Transverse colon (tissue), 4 donors: ENCODE measurements at places on chromosomes 1 and 21. TPM values are rescaled to one million over a fixed set of nuclear protein-coding genes. Genes with fewer than 3 reads are reported as not detected.
A peak's percentile ranks its signal among the peaks of the same experiment; 100 is the strongest.

DNA sequence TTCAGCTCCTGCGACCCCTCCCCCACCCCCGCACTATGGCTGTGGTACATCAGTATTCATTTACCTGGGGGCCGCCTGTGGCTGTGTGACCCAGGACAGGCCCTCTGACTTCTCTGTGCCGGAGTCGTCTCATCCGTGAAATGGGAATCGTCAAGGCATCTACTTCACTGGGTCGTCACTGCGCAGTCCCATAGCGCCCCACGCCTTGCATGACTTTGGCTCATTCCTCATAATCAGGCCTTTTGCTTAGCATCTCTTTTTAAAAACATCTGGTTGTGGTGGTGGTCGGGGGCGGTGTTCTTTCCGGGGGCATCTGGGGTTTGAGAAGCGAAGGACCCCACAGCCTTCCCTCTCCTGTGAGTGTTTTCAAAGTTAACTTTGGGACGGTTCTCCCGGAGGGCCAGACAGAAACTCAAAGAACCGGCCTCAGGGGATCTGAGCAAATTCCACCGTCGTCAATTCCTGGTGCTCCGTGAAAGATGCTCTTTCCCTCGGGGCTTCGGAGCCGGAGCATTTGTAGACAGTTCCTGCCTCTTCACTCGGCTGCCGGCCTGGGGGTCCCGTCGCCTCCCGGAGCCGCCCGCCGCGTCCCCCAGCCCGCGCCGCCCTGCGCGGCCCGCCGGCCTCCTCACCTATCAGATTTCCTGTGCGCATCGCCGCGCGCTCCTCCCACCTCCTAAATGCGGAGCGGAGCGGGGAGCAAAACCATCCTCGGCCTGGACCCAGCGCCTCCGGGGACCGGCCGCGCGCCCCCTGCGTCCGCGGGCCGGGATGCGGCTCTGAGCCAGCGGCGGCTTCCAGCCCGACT is at the start of gene B3GALT5:
Gene B3GALT5 (plus strand): TSS at position 708 of the 808 bp plus-strand sequence. CDS start 47,620 bp downstream, outside the sequence.
- H3K4me3 ChIP-seq, result peak within 1 kb of the TSS; percentile 41
- H3K27ac ChIP-seq, result no peak within 1 kb of the TSS
- peaks cover 38% of the 10 kb centered on the region for H3K27me3 ChIP-seq
- peaks cover 8% of the 10 kb centered on the region for H3K4me1 ChIP-seq
- peak; percentile 26 for DNase-seq

- H3K4me3 ChIP-seq, result no peak overlapping the region
- H3K27ac ChIP-seq, result no peak overlapping the region
- H3K36me3 ChIP-seq, result no peaks in the 10 kb centered on the region
- no peak for DNase-seq
Observed at GRCh38 chr1:41713141-41713540, 205.6 kb downstream of the HIVEP3 start.

DNA sequence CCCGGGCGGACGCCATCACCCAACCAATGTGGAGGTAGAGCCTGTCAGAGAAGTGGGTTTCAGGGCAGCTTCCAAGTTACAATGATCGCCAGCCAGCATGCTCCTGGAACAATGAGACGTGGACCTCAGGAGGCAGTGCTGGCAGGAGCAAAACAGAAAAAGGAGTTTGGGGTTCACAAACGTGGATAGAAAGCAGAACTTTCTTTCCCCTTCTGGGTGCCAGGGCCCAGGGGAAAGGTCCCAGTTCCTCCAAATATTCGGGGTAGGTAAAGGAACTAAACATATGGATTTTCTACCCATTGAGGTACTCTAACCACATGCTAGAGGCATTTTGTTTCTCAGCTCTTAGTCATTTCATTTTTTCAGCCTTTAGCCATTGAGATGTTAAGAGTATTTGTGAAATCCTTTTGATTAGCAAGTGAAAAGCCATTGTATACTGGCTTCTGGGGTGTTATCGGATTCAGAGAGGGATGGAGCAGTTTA is 488.4 kb upstream of the ADGRL2 start:
- no peaks in the 10 kb centered on the region for H3K36me3 ChIP-seq
- H3K27me3 ChIP-seq, result no peaks in the 10 kb centered on the region
- H3K4me1 ChIP-seq, result no peaks in the 10 kb centered on the region
- H3K4me3 ChIP-seq, result no peak overlapping the region
- H3K27ac ChIP-seq, result no peak overlapping the region

- no peaks in the 10 kb centered on the region for H3K36me3 ChIP-seq
- no peaks in the 10 kb centered on the region for H3K4me1 ChIP-seq
- no peak overlapping the region for H3K4me3 ChIP-seq
- no peak for DNase-seq
- H3K27me3 ChIP-seq, result no peaks in the 10 kb centered on the region
Observed at GRCh38 chr1:210594605-210595004, 265.9 kb downstream of the HHAT start.

DNA sequence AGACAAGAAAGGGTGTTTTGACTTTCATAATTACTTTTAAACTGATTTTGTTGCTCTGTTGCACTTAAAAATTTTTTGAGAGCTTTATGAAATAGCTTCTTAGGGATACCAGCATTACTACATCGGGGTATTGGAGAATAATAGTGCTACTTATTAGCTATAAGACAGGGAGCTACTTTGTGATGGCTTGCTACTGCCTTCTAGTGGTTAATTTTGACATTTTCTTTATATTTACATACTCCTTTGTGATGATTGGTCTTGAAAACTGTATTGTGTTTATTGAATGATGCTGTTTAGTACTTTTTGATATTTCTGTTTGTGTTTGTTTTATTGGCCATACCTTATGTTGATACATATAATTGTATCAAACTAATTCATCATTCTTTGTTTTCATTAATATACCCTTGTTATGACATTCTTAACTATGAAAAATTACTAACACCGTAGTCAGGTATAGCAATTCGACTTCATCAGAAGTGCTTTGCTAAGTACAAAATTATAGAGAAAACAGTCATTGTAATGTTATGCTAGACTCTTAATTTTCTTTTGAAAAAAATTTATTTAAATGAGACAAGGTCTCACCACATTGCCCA is 85.5 kb downstream of the CLIC4 start:
- DNase-seq, result no peak
- H3K4me3 ChIP-seq, result no peak overlapping the region
- no peak overlapping the region for H3K27ac ChIP-seq
- no peaks in the 10 kb centered on the region for H3K36me3 ChIP-seq
- no peaks in the 10 kb centered on the region for H3K27me3 ChIP-seq
- no peaks in the 10 kb centered on the region for H3K4me1 ChIP-seq

DNA sequence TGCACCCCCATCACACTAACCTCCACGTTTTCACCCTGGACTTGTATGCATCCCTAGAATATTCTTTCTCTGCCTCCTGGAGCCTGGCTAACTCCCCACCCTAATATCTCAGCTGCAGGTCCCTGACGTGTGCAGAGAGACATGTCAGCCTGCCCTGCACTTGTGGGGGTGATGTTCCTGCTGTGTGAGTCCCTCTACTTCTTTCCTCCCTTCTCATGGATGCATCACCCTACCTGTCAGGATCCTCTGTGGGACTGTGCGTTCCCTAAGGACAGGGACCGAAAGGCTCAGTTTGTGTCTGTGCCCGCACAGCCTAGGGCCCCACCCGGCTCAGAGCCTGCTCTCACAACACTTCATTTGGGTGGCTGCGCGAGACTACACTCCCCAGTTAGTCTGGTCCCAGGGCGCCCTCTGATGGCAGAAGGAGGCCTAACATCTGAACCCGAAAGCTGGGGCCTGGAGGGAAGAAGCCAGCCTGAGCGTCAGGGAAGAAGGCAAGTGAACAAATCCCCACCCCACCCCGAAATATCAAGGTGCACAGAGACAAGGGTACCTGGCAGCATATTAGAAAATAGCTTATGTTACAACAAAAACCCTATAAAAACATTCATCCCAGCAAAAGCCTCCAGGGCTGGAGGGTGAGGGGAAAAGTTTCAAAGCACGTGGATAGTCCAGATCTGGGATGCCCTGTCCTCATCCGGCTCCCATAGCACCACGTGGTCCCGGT is 3.7 kb downstream of the CD52 start:
- H3K36me3 ChIP-seq, result no peaks in the 10 kb centered on the region
- H3K27ac ChIP-seq, result peak overlapping the region; percentile 5
- H3K27me3 ChIP-seq, result no peaks in the 10 kb centered on the region
- H3K4me3 ChIP-seq, result no peak overlapping the region
- DNase-seq, result peak; percentile 96
- H3K4me1 ChIP-seq, result peaks cover 11% of the 10 kb centered on the region

DNA sequence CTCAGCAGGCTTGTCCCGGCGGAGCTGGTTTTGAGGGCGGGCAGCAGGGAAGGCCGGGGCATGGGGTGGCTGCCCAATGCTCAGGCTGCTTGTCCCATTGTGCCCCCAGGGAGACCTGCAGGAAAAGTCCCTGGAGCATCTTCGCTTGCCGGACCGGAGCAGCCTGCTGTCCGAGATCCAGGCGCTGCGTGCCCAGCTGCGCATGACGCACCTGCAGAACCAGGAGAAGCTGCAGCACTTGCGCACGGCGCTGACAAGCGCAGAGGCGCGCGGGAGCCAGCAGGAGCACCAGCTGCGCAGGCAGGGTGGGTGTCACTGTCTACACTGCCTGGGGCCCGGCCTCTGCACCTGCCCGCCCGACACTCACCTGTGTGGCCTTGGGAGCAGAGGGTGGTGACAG is 30.4 kb upstream of the DIP2A start:
- no peak for DNase-seq
- peaks cover 36% of the 10 kb centered on the region for H3K36me3 ChIP-seq
- H3K27me3 ChIP-seq, result no peaks in the 10 kb centered on the region

DNA sequence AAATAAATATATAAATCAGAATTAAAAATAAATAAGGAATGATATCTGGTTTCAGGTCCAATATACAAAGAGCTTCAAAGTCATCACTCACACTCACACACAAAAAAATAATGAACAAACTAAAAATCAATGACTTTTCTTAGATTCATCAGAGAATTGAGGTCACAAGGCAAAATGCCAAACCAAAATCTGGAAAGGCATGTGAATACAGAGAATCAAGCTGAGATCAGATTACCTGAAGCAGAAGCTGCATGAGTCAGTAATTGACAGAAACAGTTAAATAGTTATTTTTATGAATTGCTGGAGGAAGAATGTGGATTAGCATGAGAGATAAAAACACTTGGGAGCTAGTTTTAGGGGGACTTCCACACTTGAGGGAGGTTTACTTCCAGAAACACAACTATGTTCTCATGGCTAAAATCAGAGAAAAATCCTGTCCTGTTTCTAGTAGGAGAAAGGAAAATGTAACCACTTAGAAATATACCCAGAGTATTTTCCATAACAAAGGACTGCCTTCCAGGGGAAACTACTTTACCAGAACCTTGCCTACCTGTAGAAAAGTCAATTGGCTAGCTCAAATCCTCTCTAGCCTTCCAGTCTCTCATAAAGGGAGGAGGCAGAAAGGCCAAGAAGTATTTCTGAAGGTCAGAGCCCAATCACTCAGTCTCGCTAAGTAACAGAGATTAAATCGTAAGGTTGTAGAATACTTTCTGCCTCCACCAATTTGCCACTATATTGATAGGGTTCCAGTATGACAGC is 536.6 kb upstream of the NR5A2 start:
- H3K4me3 ChIP-seq, result no peak overlapping the region
- no peaks in the 10 kb centered on the region for H3K36me3 ChIP-seq
- DNase-seq, result no peak
- no peaks in the 10 kb centered on the region for H3K4me1 ChIP-seq

DNA sequence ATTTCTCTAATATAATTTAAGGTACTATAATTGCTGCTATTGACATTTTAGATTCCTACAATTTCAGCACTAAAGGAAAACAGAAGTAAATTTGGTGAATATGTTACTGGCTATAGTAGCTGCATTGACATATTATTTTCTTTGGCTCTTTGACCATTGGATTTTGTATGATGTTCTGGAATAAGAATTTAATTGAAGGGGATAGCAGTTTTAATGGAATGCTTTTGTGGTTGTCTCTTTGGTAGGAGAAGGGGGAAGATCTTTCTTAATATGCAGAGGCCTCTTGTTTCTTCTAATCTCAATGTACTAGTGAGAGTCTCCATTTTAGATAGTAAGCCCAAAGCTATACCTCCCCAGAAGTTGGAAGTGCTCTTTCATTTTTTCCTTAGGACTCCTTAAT is 6.9 kb downstream of the DTL start:
- H3K27me3 ChIP-seq, result no peaks in the 10 kb centered on the region
- H3K36me3 ChIP-seq, result no peaks in the 10 kb centered on the region
- no peak overlapping the region for H3K27ac ChIP-seq
- H3K4me3 ChIP-seq, result no peak overlapping the region

GRCh38 chr1:194102607-194103006 is 916.2 kb upstream of the B3GALT2 start:
- DNase-seq, result no peak
- no peaks in the 10 kb centered on the region for H3K4me1 ChIP-seq
- no peaks in the 10 kb centered on the region for H3K36me3 ChIP-seq
- no peaks in the 10 kb centered on the region for H3K27me3 ChIP-seq
- no peak overlapping the region for H3K27ac ChIP-seq

GRCh38 chr1:179529482-179530195 is 46.1 kb downstream of the NPHS2 start:
- H3K4me1 ChIP-seq, result no peaks in the 10 kb centered on the region
- no peaks in the 10 kb centered on the region for H3K27me3 ChIP-seq
- no peak for DNase-seq
- no peak overlapping the region for H3K4me3 ChIP-seq
- no peaks in the 10 kb centered on the region for H3K36me3 ChIP-seq

GRCh38 chr1:37663426-37664000 is 28.8 kb upstream of the CDCA8 start:
- no peak for DNase-seq
- peaks cover 17% of the 10 kb centered on the region for H3K27me3 ChIP-seq
- H3K36me3 ChIP-seq, result no peaks in the 10 kb centered on the region
- no peaks in the 10 kb centered on the region for H3K4me1 ChIP-seq
- no peak overlapping the region for H3K27ac ChIP-seq

EPB41 gene
- total RNA-seq, result 86.2 TPM

APCS gene
- not detected for total RNA-seq

CD247 gene
- 6.4 TPM for total RNA-seq

ZMYND12 gene
- total RNA-seq, result 4.3 TPM

PDPN gene
- 3.4 TPM for total RNA-seq

GBP6 gene
- total RNA-seq, result not detected

AGO3 gene
- total RNA-seq, result 357 TPM
